AML-193 (cell line): ENCODE measurements at places on chromosomes 7 and 10.

DNA sequence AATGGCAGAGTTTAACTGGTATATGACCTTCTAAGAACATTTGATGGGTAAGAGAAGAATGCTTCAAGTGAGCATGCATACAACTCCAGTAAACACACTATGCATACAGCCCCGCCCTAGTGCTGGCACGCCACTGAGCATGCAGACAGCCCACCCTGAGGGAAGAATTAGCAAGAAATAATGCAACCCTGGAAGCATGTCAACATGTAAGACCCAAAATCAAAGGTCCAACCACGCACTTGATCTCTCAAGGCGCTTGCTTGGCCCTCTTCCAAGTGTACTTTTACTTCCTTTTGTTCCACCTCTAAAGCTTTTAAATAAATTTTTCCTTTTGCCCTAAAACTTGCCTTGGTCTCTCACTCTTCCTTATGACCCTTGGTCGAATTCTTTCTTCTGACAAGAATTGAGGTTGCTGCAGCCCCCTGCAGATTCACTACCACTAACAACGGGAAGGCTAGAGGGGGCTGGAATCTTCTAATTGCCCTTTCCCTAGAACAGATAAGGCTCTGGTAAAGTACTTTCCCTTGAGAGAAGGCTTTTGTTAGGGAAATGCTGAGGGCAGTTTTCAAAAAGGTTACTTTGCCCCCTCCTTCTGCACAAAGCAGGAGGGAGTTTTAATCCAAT is 3.4 kb downstream of the FAM24B start:
- no peak for DNase-seq

DNA sequence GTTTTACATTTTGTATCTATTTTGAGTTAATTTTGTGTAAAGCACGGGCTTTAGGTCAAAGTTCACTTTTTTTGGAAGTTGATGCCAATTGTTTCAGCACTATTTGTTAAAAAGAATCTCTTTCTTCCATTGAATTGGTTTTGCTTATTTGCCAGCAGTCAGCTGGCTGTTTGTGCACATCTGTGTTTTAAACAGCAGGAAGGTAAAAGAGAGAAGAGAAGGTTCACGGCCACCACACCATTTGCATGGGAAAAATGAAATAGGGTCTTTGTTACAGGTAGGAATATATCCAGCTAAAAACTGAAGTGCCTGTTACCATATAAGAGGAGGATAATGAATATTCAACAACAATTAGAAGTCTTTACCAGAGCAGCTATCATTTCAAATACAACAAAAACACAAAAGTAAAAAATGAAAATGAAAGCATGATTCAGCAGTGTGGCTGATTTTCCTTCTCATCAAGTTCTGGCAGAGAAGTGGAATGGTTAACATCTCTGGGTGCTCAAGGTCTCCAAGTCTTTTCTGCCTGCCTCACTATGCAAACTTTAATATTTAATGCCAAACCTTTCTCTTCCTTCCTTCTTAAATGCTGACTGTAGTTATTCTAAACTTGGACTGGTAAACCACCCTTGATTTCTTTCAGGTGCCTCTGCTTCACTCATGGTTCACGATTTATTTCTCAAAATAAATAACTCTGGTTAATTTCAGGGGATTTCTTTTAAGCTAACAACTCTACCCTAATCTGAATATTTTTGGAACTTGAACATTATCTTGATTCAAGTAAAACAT is 841.5 kb downstream of the GRM8 start:
- no peak for DNase-seq

GRCh38 chr10:7161484-7162250 is 249.2 kb downstream of the SFMBT2 start:
- DNase-seq: no peak

GRCh38 chr7:127628445-127628844 is 10.5 kb upstream of the PAX4 start:
- no peak for DNase-seq

GRCh38 chr7:130662426-130662825 is 6.1 kb downstream of the COPG2 start:
- no peak for DNase-seq

DNA sequence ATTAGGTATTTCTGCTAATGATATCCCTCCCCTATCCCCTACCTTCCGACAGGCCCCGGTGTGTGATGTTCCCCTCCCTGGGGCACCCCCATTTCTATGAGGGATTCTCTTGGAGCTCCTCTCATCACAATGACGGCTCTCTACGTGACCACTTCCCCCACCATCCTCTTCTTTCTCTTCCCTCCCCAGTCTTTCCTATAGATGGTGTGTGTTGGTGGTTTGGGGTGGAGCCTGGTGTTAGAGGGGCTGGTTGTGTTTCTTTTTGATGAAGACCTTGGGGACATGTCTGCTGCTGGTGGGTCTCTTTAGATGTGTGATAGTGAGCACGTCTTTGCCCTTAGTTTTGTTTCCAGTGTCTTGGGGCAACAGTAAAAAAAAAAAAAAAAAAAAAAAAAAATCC is 28.6 kb downstream of the RPS24 start:
- DNase-seq: no peak

GRCh38 chr7:72805526-72806494 is 22.2 kb downstream of the TYW1B start:
- DNase-seq: peak; percentile 77
